ENCODE measurements at places on chromosomes 2 and 18.

DNA sequence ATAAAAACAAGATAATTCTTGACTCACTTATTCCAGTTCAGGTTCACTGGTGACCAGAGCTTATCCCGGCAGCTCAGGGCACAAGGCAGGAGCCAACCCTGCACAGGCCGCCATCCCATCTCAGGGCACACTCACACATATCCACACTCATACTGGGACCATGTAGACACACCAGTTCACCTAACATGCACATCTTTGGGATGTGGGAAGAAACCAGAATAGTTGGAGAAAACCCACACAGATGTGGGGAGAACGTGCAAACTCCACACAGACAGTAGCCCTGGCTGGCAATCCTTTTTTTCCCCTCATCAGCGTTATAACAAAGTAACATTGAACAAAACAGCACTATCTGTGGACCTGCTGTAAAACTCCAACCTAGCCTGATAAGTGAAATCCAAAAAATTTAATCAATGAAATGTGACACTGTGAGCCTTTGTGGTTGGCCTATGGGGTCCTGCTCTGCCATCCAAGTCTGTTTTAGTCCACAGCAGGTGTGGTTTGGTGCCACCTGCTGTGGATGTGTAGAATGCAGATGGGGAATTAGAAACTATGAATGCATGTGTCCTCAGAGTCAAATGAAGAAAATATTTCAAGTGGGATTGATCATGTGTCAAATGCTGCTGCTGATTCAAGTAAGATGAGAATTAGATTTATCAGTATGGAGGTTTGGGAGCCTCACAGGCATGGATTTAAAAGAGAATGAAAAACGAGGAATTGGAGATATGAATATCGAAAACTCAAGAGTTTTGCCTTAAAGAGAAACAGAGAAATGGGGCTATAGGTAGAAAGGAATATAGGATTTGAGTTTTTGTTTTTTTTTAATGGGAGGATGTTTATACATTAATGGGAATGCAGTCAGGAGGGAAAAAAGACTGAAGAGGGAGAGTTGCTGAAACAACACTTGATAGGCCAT lies 47.0 kb downstream of the UGP2 start:
- DNase-seq: peak; percentile 18

- DNase-seq: no peak
Measured at GRCh38 chr18:63237881-63238692, 81.5 kb downstream of the BCL2 start.

- DNase-seq: no peak
Measured at GRCh38 chr2:133955169-133955568, 298.7 kb upstream of the MGAT5 start.

DNA sequence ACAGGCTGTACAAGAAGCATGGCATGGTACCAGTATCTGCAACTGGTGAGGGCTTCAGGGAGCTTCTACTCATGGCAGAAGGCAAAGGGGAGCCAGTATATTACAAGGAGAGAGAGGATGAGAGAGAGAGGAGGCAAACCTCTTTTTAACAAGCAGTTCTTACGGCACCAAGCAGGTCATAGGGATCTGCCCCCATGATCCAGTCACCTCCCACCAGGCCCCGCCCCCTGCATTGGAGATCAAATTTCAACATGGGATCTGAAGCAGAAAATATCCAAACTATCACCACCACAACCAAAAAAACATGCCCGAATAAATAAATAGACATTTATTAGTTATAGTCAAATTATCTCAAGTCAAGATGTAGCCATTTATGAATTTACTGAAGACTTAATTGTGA lies 14.5 kb upstream of the SLC35F5 start:
- DNase-seq: no peak

GRCh38 chr2:226707499-226707898 lies 92.1 kb downstream of the IRS1 start:
- no peak for DNase-seq

- DNase-seq: no peak
Measured at GRCh38 chr2:145305889-145306288, 786.0 kb upstream of the ZEB2 start.

DNA sequence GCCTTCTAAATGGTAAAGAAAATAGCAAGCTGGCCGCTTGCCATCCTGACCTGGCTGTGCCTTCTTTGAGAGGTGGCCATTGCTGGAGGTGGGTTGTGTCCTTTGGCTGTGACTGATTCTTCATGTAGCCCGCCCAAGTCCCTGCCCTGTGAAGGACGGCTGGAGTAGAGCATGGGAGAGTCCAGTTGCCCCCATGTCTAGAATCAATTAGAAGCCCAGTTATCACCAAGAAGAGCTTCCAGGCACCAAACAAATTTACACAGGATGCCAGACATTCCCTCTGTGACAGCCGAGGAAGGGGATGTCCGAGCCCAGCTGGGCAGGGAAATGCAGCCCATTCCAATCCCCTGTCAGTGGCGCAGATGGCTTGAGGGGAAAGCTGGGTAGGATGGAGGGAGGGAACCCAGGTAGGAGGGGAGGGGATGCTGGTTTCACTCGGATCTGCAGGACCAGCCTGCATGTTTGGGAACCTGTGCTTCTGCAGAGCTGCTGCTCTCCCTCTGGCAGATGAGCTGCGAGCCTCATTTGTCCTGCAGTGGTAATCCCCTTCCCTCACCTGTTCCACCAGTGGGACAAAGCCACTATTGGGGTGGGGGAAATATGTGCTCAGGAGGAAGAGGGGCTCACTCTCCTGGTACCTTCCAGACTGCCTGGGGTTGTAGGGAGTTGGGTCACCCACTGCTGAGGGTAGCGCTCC lies 25.7 kb upstream of the ASB18 start:
- DNase-seq: no peak

- no peak for DNase-seq
Measured at GRCh38 chr18:68147728-68148127, 567.2 kb downstream of the TMX3 start.

DNA sequence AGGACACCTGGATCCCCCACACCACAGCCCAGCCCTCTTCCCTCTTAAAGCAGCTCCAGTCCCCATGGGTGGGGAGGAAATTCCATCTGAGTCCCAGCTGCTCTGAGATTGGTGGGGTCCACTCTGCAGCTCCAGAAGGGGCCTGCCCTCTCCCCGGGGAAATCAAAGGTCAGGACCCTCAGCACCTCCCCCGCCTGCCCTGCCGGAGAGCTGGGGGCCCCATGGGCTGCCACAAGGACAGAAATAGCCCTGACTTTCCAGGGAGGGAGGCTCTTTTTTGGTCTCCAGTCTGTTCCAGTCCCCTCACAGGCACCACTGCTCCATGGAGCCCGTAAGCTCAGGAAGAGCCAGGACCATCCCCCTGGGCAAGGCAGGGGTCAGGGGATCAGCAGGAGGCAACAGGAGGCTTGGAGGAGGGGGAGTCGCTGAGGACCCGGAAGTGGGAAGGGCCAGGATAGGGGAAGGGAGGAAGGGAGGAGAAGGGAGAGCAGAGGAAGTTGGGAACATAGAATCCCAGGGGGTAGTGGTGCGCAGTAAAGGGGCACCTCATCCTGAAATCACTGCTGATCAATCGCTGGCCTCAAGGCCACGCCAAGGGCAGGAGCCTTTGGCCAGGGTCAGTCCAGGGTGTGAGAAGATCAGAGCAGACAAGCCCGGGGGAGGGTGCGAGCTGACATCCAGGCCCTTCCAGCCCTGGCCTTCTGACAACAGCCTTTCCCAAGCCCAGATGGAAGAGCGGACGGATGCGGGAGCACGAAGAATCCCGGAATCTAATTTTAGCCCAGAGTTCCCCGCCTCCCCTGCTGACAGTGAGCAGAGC lies 7.6 kb downstream of the ADRA2B start:
- DNase-seq: no peak

DNA sequence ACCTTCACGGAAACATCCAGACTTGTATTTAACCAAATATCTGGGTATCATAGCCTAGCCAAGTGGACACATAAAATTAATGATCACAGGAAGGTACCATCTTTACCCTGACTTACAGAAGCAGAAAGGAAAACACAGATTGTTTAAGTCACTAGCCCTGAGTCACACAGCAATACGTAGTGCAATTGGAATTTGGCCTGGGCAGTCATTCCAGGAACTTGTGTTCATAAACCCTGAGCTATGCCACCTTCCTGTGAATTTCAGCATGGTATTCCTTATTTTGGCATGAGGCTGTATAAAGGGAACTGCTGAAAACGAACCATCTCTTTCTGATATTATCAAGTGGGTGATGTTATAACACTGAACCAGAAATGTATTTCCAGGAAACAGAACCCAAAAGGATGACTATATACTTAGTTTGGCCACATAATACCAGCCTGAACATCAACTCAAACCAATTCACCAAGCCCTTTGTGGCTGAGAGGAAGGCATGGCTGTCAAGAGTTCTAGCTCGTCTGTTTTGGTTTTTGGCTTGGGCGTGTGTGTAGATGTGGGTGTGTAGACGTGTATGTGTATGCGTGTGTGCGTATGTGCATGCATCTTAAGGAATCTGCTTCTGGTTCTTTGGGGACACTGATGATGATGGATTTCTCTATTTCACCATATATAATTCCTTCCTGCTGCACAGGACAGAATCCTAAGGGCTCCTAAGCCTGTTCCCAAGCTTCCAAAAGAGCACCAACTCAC lies 533.4 kb upstream of the ID2 start:
- no peak for DNase-seq

DNA sequence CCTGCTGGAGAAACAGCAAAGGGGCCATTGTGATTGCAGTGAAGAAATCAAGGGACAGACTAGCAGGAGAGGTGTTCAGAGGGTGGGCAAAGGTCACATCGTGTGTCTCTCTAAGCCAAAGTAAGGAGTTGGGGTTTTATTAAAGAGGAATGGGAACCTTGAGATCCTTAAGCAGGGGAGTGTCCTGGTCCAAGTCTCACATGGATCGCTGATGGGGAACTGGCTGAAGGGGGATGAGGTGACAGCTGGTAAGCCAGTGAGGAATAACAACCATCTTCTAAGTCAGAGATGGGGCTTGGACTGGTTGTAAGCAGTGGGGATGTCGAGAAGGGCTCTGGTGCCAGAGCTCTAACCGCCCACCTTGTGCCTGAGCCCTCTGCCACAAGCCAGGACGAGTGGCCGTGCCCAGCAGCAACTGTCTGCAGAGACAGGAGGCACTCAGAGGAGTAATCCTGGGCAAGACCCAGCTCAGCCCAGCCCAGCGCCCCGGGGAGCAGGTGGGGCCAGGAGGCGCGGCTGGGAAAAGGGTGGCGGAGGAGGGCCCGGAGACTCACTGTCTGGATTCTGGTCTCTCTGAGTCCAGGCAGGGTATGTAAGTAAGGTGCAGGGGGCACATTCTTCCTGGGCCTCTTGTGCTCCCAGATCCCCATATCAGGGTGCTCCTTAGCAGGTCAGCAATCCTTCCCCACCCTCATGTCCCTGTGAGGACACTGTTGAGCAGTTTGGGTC lies 13.7 kb downstream of the WNT10A start:
- DNase-seq: peak; percentile 28

- DNase-seq: no peak
Measured at GRCh38 chr2:51778806-51779205, 746.9 kb upstream of the NRXN1 start.

DNA sequence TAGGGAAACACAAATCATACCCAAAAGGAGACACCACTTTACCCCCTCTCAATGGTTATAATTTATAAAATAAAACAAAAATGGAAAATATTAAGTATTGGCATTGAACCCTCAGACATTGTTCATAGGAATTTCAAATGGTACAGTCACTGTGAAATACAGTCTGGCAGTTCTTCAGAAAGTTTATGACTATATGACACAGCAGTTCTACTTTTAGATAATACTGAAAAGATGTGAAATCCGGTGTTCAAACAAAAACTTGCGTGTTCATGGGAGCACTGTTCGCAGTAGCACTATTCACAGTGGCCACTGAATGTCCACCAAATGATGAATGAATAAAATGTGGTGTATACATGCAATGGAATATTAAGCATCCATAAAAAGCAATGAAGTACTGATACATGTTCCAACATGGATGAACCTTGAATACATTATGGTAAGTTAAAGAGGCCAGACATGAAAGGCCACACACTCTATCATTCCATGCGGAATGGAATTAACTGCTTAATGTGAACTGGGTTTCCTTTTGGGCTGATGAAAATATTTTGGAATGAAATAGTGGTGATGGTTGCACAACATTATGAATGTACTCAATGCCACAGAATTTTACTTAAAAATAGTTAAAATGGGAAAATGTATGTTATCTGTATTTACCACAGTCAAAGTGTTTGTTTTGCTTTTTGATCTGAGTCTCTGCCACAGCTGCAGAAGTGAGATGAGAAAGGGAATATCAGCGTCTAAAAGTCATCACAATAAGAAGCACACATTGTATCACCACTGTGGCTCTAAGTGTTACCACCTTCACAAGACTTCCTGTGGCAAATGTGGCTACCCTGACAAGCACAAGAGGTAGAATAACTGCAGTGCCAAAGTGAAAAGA lies 864.6 kb downstream of the SUCLG1 start:
- DNase-seq: no peak

DNA sequence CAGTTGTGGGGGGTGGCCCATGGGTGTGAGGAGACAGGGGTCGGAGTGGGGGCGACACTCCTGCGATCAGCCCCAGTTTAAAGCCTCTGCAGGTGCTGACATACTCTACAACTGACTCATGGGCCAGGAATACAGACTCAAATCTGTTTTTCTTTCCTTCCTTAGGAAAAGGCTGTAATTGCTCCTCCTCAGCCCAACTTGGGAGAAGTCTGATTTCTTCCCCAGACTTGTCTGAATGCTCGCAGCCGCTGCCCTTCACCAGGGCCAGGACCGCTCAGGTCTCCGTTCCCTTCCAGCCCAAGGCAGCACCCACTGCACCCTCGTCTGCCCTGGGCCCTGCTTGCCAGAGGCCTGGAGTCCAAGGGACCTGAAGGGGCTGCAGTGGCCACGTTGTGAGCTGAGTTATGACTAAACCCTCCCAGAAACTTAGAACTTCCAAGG lies 41.3 kb downstream of the RHOB start:
- DNase-seq: no peak

- DNase-seq: no peak
Measured at GRCh38 chr18:42977982-42978637, 137.4 kb downstream of the RIT2 start.

DNA sequence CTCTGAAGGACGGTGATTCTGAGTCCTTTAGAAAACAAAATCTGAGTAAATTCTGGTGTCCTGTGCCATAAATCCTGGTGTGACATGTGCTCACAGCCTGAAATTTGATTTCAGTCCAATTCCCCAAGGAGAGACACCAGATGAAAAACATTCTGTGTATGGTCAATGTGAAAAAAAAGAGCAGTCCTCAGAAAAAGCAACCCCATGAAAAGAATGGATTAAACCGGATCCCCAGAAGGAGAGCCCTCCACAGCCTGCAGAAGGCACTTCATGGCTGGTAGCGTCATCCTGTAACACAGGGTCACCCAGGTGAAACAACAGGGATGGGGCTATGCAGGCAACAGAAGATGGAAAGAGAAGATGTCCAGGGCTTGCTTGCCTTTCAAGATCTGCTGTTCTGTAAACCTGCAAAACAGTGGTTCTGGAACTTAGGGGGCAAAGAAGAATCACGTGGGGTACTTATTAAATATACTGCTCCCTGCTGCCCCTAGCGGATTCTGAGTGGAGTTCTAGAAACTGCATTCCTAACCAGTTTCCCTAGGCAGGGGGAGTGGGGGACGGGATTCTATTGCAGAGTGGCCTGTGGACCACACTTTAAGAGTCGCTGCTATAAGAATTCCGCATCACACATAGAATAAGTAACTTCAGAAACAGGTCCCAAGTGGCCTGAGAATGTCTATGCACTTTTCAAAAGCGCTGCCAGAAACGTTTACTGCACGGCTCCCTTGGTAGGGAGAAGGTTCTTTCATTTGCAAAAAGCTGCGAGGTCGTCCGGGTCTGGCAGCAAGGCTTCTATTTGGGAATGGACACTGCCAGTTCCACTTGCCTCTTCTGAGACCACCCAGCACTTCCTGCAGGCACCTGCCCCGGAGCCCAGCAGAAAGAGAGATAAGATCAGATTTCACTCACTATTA lies 118.9 kb upstream of the ARL5A start:
- no peak for DNase-seq

Measured in COR-L47 (cell line).